Neural crest cell (in vitro differentiated cells): ENCODE measurements at places on chromosomes 4 and X.

- no peak for DNase-seq
Measured at GRCh38 chrX:121456315-121456714, 408.9 kb downstream of the GLUD2 start.

- no peak for DNase-seq
Measured at GRCh38 chr4:43224559-43224958, 332.0 kb downstream of the GRXCR1 start.

DNA sequence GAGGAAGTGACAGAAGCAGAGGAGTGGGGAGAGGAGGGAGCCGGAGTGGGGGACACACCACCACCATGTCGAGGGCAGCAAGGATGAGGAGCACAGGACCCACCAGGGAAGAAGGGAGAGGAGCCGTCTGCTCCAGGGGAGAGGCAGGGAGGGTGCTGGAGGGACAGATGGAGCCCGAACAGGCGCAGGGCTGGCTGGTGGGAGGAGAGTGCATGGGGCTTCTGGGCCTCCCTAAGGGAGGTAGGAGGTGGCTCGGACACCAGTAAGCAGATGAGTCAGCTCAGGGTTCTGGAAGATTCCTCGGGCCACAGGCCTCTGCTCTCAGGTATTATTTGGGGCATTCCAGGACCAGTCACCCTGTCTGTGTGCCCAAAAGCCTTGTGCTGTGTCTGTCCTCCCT lies 29.8 kb downstream of the ATP2B3 start:
- DNase-seq = no peak

DNA sequence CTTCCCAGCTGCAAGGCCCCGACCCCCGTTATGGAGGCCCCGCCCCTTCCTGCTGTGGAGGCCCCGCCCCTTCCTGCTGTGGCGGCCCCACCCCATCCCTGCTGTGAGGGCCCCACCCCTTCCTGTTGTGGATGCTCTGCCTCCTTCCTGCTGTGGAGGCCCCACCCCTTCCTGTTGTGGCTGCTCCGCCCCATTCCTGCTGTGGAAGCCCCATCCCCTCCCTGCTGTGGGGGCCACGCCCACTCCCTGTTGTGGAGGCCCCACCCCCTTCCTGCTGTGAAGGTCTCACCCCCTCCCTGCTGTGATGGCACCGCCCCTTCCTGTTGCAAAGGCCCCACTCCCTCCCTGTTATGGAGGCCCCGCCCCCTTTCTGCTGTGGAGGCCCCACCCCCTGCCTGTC lies 104.9 kb upstream of the PSAPL1 start:
- DNase-seq = peak; percentile 7

DNA sequence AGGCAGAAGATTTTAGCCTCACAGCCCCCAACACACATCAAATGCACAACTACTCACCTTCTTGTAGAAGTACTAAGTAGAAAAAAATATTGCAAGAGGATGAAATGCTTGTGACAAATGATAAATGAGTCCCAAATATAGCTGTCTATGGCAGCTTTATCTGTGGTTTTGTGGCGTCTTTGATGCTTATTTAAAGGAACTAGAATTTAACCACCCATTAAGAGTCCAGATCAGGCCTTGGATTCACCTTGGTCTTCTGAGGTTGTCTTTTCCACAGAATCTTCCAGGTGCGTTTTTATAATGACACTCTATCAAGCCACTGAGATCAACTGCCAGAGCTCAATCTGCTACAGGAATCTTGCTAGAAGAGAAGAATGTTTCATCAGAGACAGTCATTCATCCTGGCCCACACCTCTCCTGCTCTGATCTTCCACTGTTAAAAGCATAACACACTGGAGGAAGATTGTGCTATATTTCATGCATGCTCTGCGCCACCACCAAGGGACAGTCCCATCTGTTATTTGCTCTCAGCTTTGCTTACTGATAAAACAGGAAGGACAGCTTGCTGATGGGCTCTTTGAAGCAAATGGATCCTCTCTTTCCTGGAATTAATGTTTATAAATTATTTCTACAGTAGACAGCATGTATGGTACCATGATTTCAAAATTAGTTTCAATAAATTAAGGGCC lies 144.1 kb downstream of the SLC7A11 start:
- no peak for DNase-seq

DNA sequence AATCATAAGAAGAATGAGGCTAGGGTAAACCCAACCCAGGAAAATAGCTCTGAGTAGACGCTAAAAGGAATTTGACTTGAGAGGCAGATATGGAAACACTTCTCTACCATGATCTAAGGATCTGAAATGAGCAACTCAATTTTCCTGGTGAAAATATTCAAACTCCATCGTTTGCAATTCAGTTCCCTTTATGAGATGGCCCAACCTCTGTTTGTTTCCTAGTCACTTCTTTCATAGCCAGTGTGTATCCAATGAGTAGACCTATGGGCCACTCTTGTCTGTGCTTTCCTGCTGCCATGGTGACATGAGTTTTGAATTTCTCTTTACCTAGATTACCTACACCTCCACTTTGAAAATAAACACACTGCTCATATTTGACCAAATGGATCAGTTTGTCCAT lies 176.2 kb upstream of the GPRIN3 start:
- no peak for DNase-seq

DNA sequence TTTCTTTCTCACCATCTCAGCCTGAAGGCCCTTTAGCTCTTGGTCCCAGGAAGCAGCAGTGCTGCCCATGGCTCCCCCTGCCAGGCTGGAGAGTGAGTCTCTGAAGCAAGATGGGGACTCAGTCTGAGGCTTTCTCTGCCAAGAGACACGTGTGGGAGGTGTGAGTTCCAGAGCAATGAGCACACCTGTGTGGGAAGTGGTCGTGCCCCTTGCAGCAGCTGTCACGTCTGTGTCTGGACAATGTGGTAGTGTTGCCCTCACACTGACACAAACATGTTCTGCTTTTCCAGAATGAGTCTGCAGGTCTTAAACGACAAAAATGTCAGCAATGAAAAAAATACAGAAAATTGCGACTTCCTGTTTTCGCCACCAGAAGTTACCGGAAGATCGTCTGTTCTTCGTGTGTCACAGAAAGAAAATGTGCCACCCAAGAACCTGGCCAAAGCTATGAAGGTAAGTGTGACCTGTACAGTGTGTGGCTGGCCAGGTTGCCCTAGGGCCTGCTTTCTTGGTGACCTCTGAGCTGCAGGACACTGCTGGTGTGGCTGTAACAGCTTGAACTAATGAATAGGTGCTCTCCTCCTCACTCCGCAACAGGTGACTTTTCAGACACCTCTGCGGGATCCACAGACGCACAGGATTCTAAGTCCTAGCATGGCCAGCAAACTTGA lies 1.9 kb downstream of the TACC3 start:
- DNase-seq = no peak
